ENCODE measurements at places on chromosomes 4 and X. TPM values are rescaled to one million over a fixed set of nuclear protein-coding genes. Genes with fewer than 3 reads are reported as not detected.

Gene GAB3
- 0.08 TPM for total RNA-seq

Gene NPFFR2
- total RNA-seq, result not detected

Gene XAGE1A
- total RNA-seq, result not detected

Gene PNMA6F
- not detected for total RNA-seq

Gene DRP2
- total RNA-seq, result 0.13 TPM

Gene DSPP
- total RNA-seq, result not detected

Gene NDST3
- total RNA-seq, result not detected

Gene RXFP1
- not detected for total RNA-seq

Gene SUPT20HL1
- not detected for total RNA-seq

Gene PPP1R2C
- not detected for total RNA-seq

Gene PABPC5
- not detected for total RNA-seq

Gene KIF4A
- 20.1 TPM for total RNA-seq

Gene EREG
- total RNA-seq, result 74.0 TPM

Gene CT55
- total RNA-seq, result not detected

Gene ARSH
- 0.23 TPM for total RNA-seq

Gene PCDH18
- total RNA-seq, result not detected

Gene EDA
- total RNA-seq, result 5.6 TPM

Gene CCDC110
- total RNA-seq, result not detected

Gene CD99
- total RNA-seq, result 0.44 TPM

Gene SYNPO2
- total RNA-seq, result not detected

All from HT-29 (cell line).